Stimulated activated CD8-positive, alpha-beta memory T cell treated with anti-CD3 and anti-CD28 coated beads, Interleukin-2, amount 100 ng/mL, for 1 hour (primary cell): ENCODE measurements at places on chromosomes 4 and X.

DNA sequence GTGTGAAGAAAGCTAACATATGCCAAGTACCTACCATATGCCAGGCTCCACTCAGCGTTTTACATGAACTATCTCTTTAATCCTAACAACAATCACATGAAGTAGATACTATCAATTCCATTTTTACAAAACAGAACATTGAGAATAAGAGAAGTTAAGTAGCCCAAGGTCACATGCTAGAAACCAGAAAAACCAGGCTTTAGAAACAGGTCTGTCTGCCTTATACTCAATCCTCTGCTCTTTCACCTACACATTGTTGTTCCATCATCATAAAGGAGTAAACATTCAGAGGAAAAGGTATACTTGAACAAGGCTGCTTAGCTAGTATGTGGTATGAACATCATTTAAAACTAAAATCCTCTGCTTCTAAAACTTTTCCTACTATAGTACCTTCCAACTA lies 42.1 kb downstream of the WDFY3 start:
- DNase-seq: no peak

GRCh38 chr4:134883831-134884449 lies 682.4 kb upstream of the PABPC4L start:
- no peak for DNase-seq

DNA sequence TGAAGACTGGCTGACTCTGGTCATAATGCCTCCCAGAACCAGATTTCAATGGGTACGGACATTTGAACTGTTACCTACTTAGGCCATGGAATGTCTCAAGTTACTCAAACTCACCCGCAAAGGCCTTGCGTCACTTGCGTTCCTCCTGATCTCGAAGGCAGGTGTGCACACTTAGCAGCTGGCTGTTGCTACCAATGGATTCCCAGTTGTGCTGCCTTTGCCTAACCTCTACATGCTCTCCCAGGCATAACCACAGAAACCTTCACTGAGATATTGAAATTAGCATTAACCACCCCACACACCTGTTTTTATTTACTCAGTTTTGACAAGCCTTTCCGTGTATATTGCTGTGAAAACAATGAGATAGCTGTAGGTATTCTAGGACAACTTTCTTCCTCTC lies 2.8 kb downstream of the ERVMER34-1 start:
- no peak for DNase-seq

DNA sequence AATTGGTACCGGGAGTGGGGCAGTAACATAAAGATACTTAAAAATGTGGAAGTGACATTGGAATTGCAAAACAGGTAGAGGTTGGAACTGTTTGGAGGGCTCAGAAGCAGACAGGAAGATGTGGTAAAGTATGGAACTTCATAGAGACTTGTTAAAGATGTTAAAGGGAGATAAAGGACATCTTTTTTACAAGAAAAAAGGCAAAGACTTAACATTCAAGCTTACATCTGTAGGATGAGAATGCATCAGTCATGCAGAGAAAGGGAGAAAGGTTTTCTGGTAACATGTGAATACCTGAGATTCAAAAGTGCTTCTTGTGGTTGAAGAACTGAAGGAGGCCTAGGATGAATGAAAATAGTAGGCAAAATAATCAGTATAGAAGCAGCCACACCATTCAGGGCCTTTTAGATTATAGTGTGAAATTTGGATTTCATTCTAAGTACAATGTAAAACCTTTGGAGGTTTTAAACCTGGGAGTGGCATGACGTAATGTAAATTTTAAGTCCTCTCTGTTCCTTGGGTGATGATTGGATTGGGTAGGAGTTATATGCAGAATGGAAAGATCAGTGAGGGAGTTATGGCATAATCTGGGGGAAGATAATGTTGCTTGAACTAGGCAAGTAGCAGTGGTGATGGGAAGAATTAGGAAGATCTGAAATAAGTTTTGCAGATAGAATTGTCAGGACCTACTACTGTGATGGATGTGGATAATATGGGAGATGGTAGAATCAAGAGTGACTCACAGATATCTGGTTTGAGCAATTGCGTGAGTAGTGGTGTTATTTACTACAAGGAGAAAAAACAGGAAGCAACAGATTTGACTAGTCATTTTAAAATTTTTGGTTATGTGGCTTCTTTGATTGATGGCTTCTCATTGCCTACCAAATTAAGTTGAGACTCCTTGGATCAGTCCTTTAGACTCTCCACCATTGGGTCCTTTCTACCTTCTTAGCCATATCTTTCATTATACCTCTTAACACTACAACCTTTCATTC lies 138.7 kb downstream of the VSIG4 start:
- no peak for DNase-seq

DNA sequence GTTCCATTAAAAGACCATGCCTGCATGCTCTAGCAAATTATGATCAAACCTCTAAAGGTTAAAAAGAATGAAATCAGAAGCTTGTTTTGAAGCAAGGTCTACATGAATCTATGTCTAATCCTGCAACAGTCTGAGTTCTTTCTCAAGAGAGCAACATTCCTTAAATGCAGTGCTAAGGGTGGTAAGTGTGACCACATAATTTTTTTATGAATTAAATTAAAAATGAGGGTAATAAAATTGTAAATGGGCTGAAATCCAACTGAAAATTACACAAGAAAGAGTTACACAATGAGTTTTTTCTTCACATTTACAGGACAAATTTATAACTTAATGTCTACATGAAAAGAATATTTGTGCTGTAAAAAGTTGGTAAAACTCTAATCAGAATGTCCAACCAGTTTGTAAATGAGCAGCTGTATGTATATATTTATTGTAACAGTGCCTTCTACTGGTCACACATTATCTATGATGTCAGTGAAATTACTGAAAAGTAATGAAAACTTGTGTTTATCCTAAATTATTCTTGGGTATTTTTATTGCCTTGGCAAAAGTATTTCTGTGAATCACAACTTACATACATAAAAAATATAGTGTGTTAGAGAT lies 336.3 kb upstream of the PITX2 start:
- DNase-seq: no peak

DNA sequence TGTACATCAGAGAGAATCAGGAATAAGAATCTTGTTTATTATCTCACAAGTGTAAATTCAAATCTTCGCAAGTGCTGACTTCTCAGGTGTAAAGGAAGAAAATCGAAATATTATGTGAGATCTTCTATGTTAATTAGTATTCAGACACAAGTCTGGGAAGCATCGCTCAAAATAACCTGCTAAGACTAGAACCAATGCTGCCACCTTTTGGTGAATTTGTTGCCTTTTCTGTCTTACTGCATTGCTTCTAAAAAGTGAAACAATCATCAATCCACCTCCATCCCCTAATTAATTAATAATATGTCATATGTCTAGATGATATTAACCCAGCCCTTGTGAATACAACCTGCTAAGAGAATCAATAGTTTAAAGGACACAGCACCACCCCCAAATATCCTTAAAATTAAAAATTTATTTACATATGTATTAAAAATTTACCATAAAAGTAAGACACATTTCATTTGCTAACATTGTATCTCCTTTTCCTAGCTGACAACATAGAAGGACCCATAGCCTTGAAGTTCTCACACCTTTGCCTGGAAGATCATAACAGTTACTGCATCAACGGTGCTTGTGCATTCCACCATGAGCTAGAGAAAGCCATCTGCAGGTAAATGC lies 3.5 kb downstream of the EPGN start:
- no peak for DNase-seq
